H1 (cell line): ENCODE measurements at places on chromosomes 11 and 22. TPM values are rescaled to one million over a fixed set of nuclear protein-coding genes. Genes with fewer than 3 reads are reported as not detected.

The RPL27A gene
- total RNA-seq: 1,756 and 1,761 TPM in 2 replicates

The DEUP1 gene
- 0.38 and 0.45 TPM in 2 replicates for total RNA-seq

The ABCG4 gene
- 2.3 and 2.9 TPM in 2 replicates for total RNA-seq

The LRRC10B gene
- 0.47 and 0.61 TPM in 2 replicates for total RNA-seq

The MPZL2 gene
- 2.4 and 2.6 TPM in 2 replicates for total RNA-seq

The TRIM29 gene
- 0.43 TPM in 1 of 2 replicates, not detected in the other for total RNA-seq

The F2 gene
- not detected in 2 replicates for total RNA-seq

The APLNR gene
- total RNA-seq: 0.13 TPM in 1 of 2 replicates, not detected in the other

The DDTL gene
- total RNA-seq: 1.7 and 2.1 TPM in 2 replicates

The TMEM121B gene
- total RNA-seq: 6.7 and 6.9 TPM in 2 replicates

The PRG3 gene
- total RNA-seq: not detected in 2 replicates

The FOLR3 gene
- not detected in 2 replicates for total RNA-seq

The RNF214 gene
- 33.7 and 35.6 TPM in 2 replicates for total RNA-seq

The RIMBP3B gene
- 0.19 and 0.21 TPM in 2 replicates for total RNA-seq
